ENCODE measurements at places on chromosomes 16 and 17. TPM values are rescaled to one million over a fixed set of nuclear protein-coding genes. Genes with fewer than 3 reads are reported as not detected.

DNA sequence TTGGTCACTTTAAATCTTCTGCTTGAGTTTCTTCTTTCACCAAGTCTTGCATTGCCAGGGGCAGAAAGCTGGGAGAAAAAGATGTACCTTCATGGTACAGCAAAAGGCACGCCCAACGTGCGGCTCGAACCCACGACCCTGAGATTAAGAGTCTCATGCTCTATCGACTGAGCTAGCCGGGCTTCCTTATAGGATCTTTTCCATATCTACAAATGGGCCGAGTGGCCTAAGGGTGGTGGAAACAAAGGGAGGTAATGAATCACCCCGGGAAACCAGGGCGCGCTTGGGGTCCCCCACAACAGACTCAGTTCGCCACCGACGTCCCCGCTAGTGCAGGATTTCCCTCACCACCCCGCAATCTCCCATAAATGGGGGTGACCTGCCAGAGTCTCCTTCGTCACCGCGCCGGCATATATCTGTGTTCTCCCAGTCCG lies 7.5 kb upstream of the OR1F1 start:
- DNase-seq: no peak

DNA sequence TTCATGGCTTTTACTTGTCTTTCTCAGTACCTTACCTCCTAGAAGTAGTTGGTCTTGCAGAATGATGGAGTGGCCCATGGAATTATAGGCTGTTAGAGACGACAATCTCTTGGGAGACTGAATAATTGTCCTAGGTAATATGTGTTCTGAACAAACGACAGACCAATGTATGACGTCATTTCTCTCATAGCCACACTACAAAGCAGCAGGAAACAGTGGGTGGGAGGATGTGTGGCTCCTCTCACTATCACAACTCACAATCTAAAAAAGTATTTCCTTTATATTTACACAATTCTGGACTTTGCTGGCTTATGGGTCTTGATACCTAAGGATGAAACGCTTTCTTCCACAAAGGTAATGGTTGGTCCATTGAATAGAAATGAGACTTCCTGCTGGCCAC lies 183.9 kb downstream of the TOX3 start:
- no peak for DNase-seq

DNA sequence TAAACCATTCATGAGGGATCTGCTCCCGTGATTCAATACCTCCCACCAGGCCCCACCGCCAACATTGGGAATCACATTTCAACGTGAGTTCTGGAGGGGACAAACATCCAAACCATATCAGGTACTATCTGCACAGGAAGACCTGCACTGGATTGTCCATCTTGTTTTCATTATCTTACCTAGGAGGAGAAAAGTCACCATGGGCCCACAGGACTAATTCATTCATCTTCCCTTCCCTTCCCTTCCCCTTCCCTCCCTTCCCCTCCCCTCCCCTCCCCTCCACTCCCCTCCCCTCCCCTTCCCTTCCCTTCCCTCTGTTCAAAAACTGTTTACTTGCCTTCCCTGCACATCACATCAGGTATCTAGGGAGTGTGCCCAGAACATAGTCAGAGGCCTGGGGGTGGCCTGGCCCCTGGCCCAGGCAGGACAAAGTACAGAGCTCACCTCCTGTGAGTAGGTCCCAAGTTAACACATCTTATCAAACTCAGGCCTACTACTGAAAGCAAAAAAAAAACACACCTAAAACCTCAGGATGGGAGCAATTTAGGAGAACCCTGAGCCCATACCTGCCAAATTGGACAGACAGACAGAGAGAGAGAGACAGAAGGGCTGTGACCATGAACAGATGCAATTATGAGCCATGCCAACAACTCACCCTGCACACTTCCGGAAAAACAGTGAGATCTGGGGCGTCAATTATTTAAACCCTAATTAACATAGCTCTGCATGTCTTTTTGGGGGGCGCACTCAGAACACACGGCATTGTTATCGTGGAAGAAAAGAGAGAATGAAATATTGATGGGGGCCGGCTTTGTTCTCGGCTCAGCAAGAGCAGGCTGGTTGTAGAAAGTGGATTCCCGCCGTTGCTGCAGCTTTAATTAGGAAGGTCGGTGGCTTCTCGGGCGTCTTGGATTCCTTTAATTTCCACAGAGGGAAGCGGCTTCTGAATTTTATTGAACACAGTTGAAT lies 151.2 kb downstream of the IRX5 start:
- no peak for DNase-seq

The C17orf67 gene
- 0.99 TPM for total RNA-seq

DNA sequence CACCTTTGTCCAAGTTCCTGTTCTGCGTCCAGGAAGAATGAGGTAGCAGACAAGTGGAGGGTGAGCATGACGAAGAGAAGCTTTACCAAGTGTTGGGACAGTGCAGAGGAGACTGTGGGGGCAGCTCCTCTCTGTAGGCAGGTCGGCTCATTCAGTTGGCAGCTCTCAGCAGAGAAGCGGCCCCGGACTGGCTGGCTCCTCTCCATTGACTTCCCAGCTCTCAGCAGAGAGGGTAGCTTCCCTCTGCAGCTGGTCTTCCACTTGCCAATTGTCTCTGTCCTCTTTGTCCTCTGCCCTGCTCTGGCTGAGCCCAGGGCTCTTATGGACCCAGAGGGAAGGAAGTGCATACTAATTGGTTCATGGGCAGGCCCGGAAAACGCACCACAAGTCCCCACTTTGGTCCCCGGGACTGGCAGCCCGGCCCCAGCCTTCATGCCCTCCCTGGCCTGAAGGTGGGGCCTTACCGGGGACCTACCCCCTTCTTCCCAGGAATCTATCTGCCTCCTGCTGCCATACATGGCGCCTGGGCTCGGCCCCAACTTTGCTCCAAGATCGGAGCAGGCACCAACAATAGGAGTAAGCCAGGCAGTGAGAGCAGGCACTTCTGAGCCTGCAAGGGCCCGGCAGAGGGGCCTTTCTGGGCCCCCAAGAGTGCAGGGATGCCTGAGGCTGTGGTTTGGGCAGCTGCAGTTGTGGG lies 10.1 kb downstream of the KCTD5 start:
- no peak for DNase-seq

- DNase-seq: no peak
Measured at GRCh38 chr17:56761387-56761786, 72.3 kb downstream of the C17orf67 start.

DNA sequence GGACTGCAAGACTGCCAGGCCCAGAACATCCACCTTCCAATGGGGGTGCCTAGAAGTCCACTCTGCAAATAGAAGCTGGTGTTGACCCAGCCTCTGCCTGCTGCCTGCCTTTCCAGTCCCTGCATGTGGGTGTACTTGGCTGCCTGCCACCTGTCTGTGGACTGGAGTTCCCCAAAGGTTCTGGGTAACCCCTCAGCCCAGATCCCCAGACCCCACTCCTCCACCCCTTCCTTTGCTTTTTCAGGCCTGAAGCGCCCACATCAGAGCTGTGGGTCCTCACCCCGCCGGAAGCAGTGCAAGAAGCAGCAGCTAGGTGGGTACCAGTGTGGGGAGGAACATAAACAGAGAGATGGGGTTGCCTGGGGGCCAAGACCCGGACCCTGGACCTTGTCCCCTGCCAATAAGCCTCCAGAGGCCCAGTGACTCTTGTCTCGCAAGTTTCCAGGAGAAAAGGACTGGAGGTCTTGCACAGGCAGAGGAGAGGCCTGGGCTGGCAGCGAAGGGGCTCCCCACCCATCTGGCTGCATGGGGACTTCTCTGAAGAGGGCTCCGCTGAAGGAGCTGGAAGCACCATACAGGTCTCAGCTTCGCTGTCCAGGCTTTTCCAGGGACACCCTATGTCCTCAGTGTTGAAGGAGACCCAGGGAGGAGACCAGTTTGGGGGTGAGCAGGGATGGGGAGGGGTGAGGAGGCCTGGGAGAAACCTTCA lies 34.3 kb downstream of the NLRC5 start:
- DNase-seq: no peak

GRCh38 chr16:17404941-17405689 lies 65.6 kb downstream of the XYLT1 start:
- peak; percentile 94 for DNase-seq

- DNase-seq: peak; percentile 94
Measured at GRCh38 chr17:27315322-27315721, 21.4 kb downstream of the WSB1 start.

The HS3ST6 gene
- not detected for total RNA-seq

DNA sequence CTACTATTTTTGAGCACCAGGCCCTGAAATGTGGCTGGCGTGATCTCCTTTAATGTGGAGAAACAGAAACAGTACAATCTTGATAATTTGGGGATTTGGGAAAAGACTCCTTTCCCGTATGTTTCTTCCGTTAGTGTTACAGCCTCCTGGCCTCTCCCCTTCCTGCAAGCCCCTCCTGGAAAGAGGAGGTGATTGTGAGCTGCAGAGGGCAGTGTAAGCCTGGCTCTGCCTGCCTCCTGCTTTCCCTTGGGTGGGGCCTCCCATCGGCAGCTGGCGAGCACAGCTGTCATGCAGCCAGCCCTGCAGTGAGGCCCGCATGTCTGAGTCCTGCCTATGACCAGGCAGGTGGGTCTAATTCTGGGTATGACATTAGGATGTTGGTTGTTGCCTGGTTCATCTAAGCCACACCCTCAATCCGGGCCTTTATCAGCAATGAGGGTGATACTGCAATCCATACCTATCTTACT lies 48.7 kb upstream of the WSB1 start:
- peak; percentile 95 for DNase-seq

The SPN gene
- total RNA-seq: not detected

GRCh38 chr17:75601057-75601987 lies 13.7 kb downstream of the MYO15B start:
- peak; percentile 13 for DNase-seq
